SIG-M5 (cell line): ENCODE measurements at places on chromosomes 12 and 14.

GRCh38 chr14:63164108-63164683, 40.0 kb upstream of the RHOJ start:
- no peak for DNase-seq

GRCh38 chr12:104011253-104011652, 38.7 kb downstream of the GLT8D2 start:
- DNase-seq = no peak

DNA sequence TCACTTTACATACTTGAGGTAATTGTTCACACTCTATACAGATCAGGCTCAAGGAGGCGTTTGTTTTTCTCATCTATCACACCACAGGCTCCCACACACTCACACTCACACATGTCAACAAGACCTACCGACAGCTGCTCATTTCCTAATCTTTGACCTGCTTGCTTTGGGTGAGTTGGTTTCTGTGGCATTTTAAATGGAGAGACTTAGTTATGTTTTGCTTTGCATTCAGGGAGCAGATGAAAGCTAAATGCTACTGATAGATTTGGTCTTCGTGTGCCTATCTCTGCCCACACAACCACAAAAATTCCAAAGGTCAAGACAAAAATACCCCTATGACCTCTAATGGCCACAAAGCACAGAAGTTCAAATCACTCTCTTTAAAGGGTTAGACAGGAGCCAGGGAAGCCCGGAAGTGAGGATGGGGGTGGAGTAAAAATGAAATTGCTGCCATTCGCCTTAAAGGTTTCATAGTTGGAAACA, 203.5 kb upstream of the G2E3 start:
- no peak for DNase-seq

DNA sequence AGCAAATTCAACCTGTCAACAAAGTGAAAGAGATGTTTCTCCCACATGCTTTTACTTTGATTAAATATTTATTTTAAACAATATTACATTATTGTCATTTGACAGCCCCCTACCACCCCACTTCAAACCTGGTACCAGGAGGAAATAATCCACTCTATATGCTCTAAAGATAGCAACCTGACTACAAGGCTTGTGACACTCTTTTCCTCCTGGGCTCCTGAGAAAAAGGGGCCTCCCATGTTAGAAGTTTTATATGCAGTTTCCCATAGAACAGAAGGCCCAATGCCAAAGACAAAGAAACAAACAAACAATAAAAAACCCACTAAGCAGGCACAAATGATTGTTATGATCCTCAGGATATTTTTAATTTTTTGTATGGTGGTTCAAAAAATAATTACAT, 73.6 kb downstream of the RPS29 start:
- DNase-seq = no peak

- no peak for DNase-seq
These were observed 8.7 kb upstream of the WDR89 start for GRCh38 chr14:63650256-63650952.

DNA sequence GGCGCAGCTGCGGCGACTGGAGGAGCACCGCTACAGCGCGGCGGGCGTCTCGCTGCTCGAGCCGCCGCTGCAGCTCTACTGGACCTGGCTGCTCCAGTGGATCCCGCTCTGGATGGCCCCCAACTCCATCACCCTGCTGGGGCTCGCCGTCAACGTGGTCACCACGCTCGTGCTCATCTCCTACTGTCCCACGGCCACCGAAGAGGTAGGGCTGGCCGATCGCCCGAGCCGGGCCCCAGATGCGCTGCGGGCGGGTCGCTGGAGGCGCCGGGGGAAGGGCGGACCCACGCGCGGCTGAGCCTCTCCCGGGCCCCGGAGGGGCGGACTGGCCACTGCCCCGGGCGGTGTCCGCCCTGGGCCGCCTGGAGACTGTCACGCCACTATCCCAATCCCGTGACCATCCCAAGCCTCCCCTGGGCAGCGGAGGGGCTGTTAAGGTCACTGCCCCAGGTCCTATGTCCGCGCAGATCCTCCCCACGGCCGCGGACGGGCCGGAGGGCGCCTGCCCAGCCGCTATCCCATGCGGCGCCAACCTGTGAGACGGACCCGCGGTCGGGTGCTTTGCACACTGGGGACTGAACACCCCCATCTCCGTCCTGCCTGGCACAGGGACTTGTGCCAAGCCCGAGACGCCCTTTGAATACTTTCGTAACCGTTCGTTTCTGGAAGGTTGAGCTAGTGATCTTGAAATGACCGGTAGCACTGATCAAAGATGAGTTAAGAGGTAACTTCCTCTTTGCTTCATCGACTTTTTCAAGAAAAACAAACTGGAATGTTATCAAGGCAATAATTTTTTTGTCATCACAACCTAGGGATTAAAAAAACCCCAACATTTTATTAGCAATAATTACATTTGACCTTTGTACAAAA, 725 bp downstream of the CHPT1 start:
- no peak for DNase-seq

GRCh38 chr12:70106347-70106746, 136.9 kb upstream of the CNOT2 start:
- DNase-seq = no peak

- DNase-seq = no peak
These were observed 14.1 kb downstream of the IFT43 start for GRCh38 chr14:75999511-76000190.

DNA sequence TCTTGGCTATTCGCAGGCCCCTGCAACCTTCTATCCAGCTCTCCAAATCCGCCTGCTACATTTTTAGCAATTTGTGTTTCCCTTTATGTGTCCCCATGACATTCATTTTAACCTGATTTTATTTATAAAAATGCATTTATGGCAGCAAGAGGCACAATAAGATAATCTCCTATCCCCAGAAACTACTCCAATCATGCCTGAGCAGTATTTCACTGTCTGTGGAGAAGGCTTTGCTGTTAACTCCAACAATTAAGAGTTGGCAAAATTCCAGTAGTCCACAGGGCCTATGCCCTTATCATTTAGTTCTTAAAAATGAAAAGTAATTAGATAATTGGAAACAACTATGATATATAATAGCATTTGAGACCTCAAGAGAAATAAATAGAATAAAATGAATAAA, 462.4 kb downstream of the TRHDE start:
- DNase-seq = no peak

DNA sequence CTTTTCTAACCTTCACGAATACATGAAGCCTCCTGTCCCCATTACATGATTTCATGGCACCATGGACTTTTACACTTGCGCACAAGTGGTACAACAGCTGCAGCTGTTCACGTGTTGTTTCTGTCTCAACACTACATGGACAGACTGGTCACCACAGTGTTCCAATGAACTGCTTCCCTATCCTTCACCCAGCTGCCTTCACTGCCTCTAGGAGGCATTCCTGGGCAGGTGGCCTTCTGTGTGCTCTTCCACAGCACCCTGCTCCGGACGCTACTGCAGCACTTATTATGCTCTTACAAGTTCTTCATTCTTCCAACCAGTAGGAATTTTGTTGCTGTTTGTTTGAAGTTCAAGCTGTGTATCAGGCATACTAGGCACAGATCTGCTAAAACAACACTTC, 1.5 kb downstream of the MTERF2 start:
- no peak for DNase-seq

GRCh38 chr12:92193846-92194245, 48.2 kb upstream of the BTG1 start:
- DNase-seq = no peak

DNA sequence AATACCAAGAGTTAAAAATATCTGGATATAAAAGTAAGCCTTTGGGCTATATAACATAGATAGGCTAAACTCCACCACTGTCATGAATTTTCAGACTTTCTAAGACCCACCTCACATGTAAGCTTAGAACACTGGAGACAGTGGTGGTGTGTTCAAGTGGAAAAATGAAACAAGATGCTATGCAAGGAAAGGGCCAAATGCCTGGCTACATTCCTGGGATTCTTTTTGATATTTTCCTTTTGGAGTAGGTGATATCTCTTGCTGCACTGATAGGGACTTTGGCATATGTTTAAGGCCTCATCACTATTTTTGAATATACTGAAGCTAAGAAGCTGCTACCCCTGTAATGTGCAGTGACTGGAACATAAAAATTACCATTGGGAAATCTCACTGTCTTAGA, 341.3 kb downstream of the SLC16A7 start:
- no peak for DNase-seq

GRCh38 chr14:36442824-36443241, 77.2 kb downstream of the NKX2-1 start:
- no peak for DNase-seq

DNA sequence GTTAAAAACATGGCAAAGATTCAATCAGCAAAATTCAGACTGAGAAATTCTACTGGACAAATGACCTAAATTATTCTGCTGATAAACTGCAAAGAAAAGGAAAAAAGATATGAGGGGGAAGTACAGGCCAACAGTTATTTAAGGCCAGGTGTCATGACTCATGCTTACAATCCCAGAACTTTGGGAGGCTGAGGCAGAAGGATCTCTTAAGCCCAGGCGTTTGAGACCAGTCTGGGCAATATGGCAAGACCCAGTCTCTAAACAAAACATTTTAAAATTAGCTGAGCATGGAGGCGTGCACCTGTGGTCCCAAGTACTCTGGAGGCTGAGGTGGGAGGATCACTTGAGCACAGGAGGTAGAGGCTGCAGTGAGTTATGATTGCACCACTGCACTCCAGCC, 91.8 kb upstream of the USP15 start:
- DNase-seq = no peak

GRCh38 chr14:69719501-69719951, 47.4 kb upstream of the SRSF5 start:
- DNase-seq = no peak

GRCh38 chr14:80926397-80927082, 15.0 kb downstream of the CEP128 start:
- no peak for DNase-seq

DNA sequence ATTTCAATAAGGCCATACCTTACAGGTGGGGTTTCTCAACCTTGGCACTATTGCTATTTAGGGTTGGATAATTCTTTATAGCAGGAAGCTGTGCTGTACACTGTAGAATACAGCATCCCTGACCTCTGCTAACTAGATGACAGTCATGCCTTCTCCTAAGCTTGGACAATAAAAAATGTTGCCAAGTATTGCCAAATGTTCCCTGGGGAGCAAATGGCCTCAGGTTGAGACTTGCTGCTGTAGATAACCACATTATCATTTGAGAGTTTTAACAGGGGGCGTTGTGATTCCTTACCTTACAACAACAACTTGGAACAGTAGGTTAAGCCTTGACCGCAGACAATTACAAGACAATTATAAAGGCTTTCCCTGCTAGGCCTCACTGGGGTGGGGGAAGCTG, 1073.6 kb upstream of the TMEM132C start:
- DNase-seq = no peak
